Vein endothelial cell (primary cell): ENCODE measurements at places on chromosomes 13 and 19. TPM values are rescaled to one million over a fixed set of nuclear protein-coding genes. Genes with fewer than 3 reads are reported as not detected.

The MAMSTR gene
- 0.33 and 0.38 TPM in 2 replicates for total RNA-seq

The RNF17 gene
- total RNA-seq, result not detected in 2 replicates

The FPR1 gene
- not detected in 2 replicates for total RNA-seq

The ZNF578 gene
- 2.3 and 3.2 TPM in 2 replicates for total RNA-seq

The KLK2 gene
- total RNA-seq, result not detected in 2 replicates

The FFAR2 gene
- total RNA-seq, result not detected in 2 replicates

The CLEC11A gene
- total RNA-seq, result 3.9 and 4.7 TPM in 2 replicates

The ACTMAP gene
- total RNA-seq, result 1.1 and 1.6 TPM in 2 replicates

The CILP2 gene
- total RNA-seq, result not detected in 2 replicates

The METTL21C gene
- total RNA-seq, result not detected in 2 replicates

The SLC17A7 gene
- not detected in 2 replicates for total RNA-seq

The LPAR2 gene
- 1.3 and 1.8 TPM in 2 replicates for total RNA-seq

The CLEC4G gene
- total RNA-seq, result not detected in 2 replicates

The KATNAL1 gene
- total RNA-seq, result 17.0 and 27.6 TPM in 2 replicates

The GZMM gene
- total RNA-seq, result not detected in 2 replicates

The ZNF524 gene
- 11.9 and 13.7 TPM in 2 replicates for total RNA-seq

The PNMA8B gene
- total RNA-seq, result under 0.01 TPM in 2 replicates

The IGFL2 gene
- not detected in 2 replicates for total RNA-seq

The MAP4K1 gene
- 0.19 and 0.33 TPM in 2 replicates for total RNA-seq

The UBE2L5 gene
- total RNA-seq, result not detected in 2 replicates

The ANGPTL8 gene
- total RNA-seq, result not detected in 2 replicates

The ZNF99 gene
- not detected in 2 replicates for total RNA-seq

The STARD13 gene
- total RNA-seq, result 30.7 and 33.6 TPM in 2 replicates

The RASGRP4 gene
- not detected in 2 replicates for total RNA-seq
